ENCODE measurements at places on chromosomes 12 and 14. TPM values are rescaled to one million over a fixed set of nuclear protein-coding genes. Genes with fewer than 3 reads are reported as not detected.

MMAB gene
- 10.8 TPM for total RNA-seq

CLEC4C gene
- total RNA-seq: not detected

ZDHHC22 gene
- total RNA-seq: 12.0 TPM

LETMD1 gene
- 56.8 TPM for total RNA-seq

NEDD1 gene
- 15.6 TPM for total RNA-seq

HCFC2 gene
- 84.4 TPM for total RNA-seq

CCDC196 gene
- total RNA-seq: not detected

BDKRB2 gene
- 0.16 TPM for total RNA-seq

CLEC9A gene
- total RNA-seq: not detected

IAPP gene
- total RNA-seq: not detected

DIO3 gene
- not detected for total RNA-seq

FOXG1 gene
- total RNA-seq: 75.5 TPM

CRIP2 gene
- 70.2 TPM for total RNA-seq

INHBC gene
- total RNA-seq: not detected

POU6F1 gene
- total RNA-seq: 14.5 TPM

FZD10 gene
- total RNA-seq: 0.16 TPM

PPP4R4 gene
- total RNA-seq: 0.31 TPM

SIX4 gene
- total RNA-seq: 0.78 TPM

TMEM132C gene
- total RNA-seq: 4.8 TPM

INSM2 gene
- total RNA-seq: 0.47 TPM

RERG gene
- 2.2 TPM for total RNA-seq

BTBD6 gene
- 45.4 TPM for total RNA-seq

PA2G4 gene
- 64.9 TPM for total RNA-seq

PPP2R5C gene
- 166 TPM for total RNA-seq

DNAI7 gene
- 3.4 TPM for total RNA-seq

GZMB gene
- total RNA-seq: not detected

KRT1 gene
- 0.16 TPM for total RNA-seq

GPR84 gene
- 0.16 TPM for total RNA-seq

SLC7A7 gene
- total RNA-seq: 3.3 TPM

C14orf132 gene
- 72.5 TPM for total RNA-seq

CD163 gene
- total RNA-seq: 1.4 TPM

ATG101 gene
- total RNA-seq: 19.5 TPM

RTN1 gene
- 870 TPM for total RNA-seq

FBLN5 gene
- 4.1 TPM for total RNA-seq

ITGB7 gene
- total RNA-seq: not detected

NYNRIN gene
- total RNA-seq: 15.0 TPM

TPPP2 gene
- total RNA-seq: not detected

ASB2 gene
- total RNA-seq: not detected

DBX2 gene
- total RNA-seq: 1.6 TPM

PMEL gene
- total RNA-seq: not detected

PRB2 gene
- not detected for total RNA-seq

KCNC2 gene
- total RNA-seq: 21.1 TPM

HOXC6 gene
- total RNA-seq: not detected

BEST3 gene
- total RNA-seq: 0.78 TPM

MYH7 gene
- 0.31 TPM for total RNA-seq

KRT2 gene
- not detected for total RNA-seq
